ENCODE measurements at places on chromosomes 7 and 10.

GRCh38 chr10:75542084-75542483 lies 110.7 kb downstream of the LRMDA start:
- DNase-seq: no peak

- DNase-seq: no peak
Measured at GRCh38 chr7:33886149-33886623, 19.2 kb upstream of the BMPER start.

GRCh38 chr7:80480566-80480965 lies 31.3 kb downstream of the GNAT3 start:
- DNase-seq: no peak

DNA sequence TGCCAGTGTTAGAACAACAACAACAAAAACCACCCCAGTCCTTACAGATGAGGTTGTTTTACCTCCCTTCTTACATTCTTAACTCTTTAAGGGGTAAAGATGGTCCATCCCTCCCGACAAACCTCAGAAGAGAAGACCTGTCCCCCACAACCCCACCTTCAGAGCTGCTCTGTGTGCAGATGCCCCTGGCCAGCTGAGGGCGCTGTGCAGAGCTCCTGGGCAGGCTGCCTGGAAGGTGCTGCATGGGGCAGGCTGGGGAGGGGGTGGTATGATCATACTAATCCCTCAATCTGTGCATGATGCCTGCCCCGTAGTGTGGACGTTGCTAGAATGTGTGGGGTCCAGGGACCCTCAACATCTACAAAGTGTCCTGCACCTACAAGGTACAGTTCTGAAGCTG lies 387.1 kb downstream of the INHBA start:
- no peak for DNase-seq

DNA sequence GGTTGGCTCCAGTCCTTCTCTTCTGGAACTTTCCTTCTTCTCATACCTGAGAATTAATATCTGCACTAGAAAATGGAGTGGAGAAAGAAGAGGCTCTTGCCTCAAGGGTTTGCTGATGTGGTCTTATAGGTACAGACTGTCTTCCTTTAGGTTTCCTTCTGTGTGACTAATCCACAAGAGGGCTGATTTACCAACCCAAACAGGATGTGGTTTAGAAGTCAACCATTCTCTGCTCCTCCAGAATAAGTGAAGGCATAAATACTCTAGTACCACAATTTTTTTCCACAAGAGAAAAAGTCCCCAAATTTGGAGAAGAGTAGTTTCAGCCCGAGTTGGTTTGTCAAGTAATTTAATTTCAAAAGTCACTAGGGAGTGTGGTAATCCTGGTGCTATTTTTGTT lies 85.8 kb downstream of the NRP1 start:
- no peak for DNase-seq

GRCh38 chr10:72126184-72126871 lies 38.0 kb upstream of the SPOCK2 start:
- DNase-seq: no peak

GRCh38 chr10:33796680-33797079 lies 462.2 kb upstream of the NRP1 start:
- no peak for DNase-seq

DNA sequence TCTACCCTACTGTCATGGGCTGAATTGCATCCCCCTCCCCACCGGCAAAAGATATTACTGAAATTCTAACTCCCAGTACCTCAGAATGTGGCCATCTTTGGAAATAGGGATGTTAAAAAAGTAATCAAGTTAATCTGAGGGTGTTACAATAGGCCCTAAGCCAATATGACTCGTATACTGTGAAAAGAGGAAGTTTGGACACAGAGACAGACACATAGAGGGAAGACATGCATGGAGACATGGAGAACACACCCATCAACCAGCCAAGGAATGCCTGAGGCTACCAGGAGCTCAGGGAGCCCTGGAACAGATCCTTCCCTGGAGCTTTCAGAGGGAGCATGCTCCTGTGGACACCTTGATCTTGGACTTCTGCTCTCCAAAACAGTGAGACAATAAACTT lies 138.2 kb upstream of the ADO start:
- no peak for DNase-seq

DNA sequence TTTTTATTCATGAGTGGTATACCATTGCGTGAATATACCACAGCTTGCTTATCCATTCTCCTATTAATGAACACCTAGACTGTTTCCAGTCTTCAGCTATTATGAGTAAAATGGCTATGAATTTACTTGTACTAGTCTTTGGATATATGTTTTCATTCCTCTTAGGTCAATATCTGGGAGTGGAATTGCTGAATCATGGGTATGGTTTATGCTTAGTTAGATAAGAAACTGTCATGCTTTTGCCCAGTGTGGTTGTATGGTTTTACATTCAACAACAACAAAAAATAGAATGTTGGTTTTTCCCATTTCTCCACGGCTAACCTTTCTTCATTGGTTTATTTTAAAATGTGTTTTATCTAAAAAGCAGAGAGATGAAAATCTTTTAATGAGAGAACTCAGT lies 308.3 kb downstream of the PHF14 start:
- no peak for DNase-seq

DNA sequence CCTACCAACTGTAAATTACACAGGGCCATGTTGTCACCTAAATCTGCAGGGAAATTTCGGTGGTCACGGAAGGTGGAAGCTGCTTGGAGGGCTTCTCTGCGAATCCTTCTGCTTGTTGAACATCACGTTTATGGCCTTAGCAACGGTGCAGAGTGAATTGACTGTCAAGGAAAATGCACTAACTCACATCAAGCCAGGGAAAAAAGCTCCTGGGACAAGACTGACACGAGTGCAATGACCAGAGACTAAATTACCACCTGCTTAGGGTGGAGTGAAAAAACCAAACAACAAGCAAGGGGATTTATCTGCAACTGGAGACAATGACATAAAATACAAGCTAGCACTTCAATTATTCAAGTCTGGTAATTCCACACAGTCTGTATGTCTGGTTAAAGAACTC lies 211.2 kb downstream of the JAZF1 start:
- DNase-seq: no peak

GRCh38 chr10:8072211-8072610 lies 17.7 kb downstream of the GATA3 start:
- no peak for DNase-seq

DNA sequence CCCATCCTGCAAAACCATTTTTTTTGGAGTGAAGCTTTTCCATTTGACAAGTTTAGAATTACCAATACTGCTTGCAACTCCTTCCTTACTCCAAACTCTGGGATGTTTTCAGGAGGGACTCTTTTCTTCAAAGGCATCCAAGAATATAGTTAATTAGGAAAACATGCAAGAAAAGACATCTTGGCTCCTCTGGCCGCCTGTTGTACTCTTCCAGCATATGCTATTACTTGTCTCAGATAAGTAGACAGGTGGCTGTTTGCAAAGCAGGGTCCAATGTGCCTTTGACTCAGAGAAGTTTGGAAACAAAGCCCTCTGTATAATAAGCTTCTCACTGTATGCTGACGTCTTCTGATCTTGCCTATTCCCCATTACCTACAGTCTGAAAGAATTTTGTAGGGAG lies 746.5 kb downstream of the AUTS2 start:
- DNase-seq: no peak

DNA sequence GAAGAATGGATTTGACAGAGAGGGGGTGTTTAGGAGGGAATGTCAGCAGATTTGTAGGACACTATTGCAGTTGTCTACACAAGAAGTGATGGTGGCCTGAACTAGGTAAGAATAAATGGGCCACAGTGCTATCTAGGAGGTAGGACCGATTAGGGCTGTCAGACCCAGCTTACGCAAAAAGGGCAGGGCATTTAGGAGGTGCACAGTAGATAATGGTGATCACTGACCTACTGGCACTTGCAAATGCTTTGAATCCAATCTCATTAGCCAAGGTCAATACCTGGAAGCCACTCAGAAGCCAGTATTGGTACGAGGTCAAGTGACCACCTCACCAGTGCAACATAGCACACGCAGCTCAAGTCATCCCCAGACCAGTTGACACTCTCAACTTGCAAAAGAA lies 330.9 kb downstream of the KCNMA1 start:
- no peak for DNase-seq

- no peak for DNase-seq
Measured at GRCh38 chr7:44152971-44153947, 12.1 kb upstream of the MYL7 start.

DNA sequence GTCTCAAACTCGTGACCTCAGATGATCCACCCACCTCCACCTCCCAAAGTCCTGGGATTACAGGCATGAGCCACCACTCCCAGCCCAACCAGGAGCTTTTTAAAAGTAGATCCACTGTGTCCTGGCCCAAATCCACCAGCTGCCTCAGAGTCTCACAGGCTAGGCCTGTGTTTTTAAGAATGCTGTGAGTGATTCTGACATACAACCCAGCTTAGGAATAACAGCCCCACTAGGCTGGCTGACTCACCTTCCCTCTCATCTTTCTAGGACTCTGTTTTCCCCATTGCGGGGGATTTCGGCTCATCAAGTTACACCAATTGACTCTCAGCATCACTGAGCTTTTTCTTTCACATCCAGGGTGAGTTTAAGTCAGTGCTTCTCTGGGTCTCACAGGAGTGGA lies 207.6 kb downstream of the SKIDA1 start:
- DNase-seq: no peak

DNA sequence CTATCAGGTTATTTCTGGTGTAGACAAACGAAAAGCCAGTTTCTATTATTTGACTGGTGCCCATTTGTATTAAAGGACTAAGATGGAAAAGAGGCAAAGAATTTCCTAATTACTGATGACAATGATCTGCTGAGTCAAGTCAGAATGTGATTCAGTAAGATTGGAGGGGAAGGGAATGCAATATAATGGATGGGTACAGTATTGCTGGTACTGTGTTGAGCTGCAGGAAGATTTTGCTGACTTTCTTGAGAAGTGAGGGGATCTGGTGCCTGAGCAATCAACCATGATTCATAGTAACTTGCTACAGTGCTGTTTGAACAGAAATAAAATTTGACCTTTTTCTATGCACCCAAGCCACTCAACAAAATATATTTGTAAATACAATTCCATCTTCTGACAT lies 139.1 kb upstream of the RHEB start:
- no peak for DNase-seq

GRCh38 chr7:151381348-151382078 lies 28.3 kb downstream of the WDR86 start:
- no peak for DNase-seq

DNA sequence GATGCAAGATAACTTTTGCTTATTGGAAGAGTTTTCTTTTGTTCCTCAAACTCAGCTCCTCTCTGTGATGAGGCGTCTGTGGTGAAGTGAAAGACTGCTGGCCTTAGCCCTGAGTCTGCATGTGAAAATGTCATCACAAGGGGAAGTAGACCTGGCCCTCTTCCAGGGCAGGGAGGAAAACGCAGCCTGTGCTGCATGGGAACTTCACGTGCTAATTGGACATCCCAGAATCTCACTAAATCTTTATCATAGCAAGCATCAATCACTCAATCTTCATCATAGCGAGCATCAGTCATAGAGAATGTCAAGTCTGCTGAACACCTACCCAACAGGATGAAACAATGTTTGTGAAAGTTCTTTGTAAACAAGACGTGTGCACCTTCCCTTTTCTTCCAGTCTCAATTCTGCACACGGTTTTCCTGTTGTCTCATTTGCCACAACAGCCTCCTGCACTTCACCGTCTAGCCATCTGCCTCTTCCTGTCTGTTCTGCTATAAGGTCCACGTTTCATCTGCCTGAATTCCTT lies 314.6 kb downstream of the FRMD4A start:
- no peak for DNase-seq

DNA sequence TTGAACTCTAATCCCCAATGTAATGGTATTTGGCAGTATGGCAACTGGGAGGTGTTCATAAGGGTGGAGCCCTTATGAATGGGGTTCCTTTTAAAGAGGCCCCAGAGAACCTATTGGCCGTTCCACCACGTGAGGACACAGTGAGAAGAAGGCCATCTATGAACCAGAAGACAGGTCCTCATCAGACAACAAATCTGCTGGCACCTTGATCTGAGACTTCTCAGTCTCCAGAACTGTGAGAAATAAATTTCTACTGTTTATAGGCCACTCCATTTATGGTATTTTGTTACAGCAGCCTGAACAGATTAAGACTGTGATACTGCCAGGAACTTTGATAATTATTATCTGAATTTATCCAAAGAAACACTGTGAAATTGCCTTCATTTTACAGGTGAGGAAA lies 132.3 kb downstream of the GLI3 start:
- no peak for DNase-seq

DNA sequence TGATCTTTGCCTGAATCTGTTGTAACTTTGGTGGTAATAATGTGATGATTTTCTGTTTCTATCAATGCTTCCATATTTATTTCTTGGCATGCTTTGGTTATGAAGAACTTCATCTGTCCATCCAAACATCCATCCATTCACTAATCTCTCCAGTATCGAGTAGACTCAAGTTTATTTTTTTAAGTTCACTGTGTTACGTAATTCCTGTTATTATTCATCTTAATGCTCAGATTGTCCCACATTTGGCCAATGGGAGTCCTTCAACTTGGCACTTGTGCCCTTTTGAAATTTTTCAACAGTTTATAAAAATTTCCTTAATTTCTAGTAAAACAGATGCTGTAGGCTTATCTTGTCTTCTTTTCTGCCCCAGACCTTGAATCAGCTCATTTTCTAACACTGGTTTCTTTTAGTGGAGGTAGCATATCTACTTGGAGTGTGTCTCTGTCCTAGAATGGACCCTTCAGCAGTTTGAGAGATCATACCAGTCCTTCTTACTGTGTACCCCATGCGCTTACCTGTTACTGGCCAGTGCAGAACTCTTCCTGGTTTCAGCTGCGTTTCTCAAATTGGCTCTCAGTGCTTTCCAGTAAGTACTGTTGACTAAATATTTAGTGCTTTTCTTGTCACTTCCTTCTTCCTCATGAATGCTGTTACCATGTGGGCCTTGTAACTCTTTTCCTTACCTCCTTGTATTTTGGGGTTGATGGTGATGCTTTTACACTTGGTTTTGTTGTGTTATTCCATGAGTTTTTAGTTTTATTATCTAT lies 100.8 kb downstream of the MLLT10 start:
- DNase-seq: no peak

- DNase-seq: no peak
Measured at GRCh38 chr7:148037044-148037443, 553.5 kb upstream of the C7orf33 start.

All from activated CD4-positive, CD25-positive, alpha-beta regulatory T cell (primary cell).